ENCODE measurements at places on chromosomes 12 and 14. TPM values are rescaled to one million over a fixed set of nuclear protein-coding genes. Genes with fewer than 3 reads are reported as not detected.

GRCh38 chr12:32457251-32458025, 58.1 kb downstream of the FGD4 start:
- H3K27ac ChIP-seq = no peak overlapping the region
- H3K4me3 ChIP-seq = no peak overlapping the region
- H3K4me1 ChIP-seq = no peaks in the 10 kb centered on the region

The P2RX2 gene
- total RNA-seq = not detected

The COQ6 gene
- total RNA-seq = 18.3 TPM

GRCh38 chr14:54220071-54220703, 176.6 kb upstream of the CDKN3 start:
- peaks cover 19% of the 10 kb centered on the region for H3K4me1 ChIP-seq
- H3K27me3 ChIP-seq = peaks cover 86% of the 10 kb centered on the region
- peak overlapping the region; percentile 38 for H3K4me3 ChIP-seq
- no peak for DNase-seq
- H3K36me3 ChIP-seq = no peaks in the 10 kb centered on the region
- H3K27ac ChIP-seq = no peak overlapping the region

GRCh38 chr12:7090222-7090998, 1.8 kb downstream of the C1R start:
- H3K4me3 ChIP-seq = no peak overlapping the region
- H3K27me3 ChIP-seq = no peaks in the 10 kb centered on the region
- H3K36me3 ChIP-seq = no peaks in the 10 kb centered on the region
- H3K27ac ChIP-seq = no peak overlapping the region

DNA sequence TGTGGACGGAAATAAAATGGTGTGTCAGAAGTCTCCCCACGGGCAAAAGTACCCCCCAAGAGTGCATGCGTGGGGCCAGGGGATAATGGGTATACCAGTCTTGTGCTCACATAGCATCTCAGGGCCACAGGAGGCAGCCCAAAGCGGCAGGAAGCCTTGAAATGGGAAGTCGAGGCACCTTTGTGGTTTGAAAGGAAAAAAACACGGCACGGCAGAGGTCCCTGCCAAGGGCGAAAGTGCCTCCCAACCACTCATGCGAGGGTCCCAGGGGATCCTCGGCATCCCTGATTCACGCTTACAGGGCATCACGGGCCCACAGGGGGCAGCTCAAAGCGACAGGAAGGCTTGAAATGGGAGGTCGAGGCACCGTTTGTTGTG, 583.2 kb downstream of the ALG10 start:
- no peaks in the 10 kb centered on the region for H3K4me1 ChIP-seq
- no peak overlapping the region for H3K27ac ChIP-seq
- no peaks in the 10 kb centered on the region for H3K36me3 ChIP-seq
- no peaks in the 10 kb centered on the region for H3K27me3 ChIP-seq
- DNase-seq = no peak

GRCh38 chr12:129231491-129231890, 378.2 kb downstream of the GLT1D1 start:
- H3K27ac ChIP-seq = no peak overlapping the region
- H3K4me3 ChIP-seq = no peak overlapping the region
- no peaks in the 10 kb centered on the region for H3K4me1 ChIP-seq
- H3K27me3 ChIP-seq = no peaks in the 10 kb centered on the region
- H3K36me3 ChIP-seq = no peaks in the 10 kb centered on the region

GRCh38 chr12:49451468-49452259, 84.4 kb downstream of the SPATS2 start:
- peaks cover 10% of the 10 kb centered on the region for H3K4me1 ChIP-seq
- DNase-seq = no peak
- H3K27ac ChIP-seq = peak overlapping the region; percentile 83
- peaks cover 11% of the 10 kb centered on the region for H3K36me3 ChIP-seq
- H3K27me3 ChIP-seq = no peaks in the 10 kb centered on the region
- no peak overlapping the region for H3K4me3 ChIP-seq

GRCh38 chr12:27966870-27967269, 5.7 kb downstream of the PTHLH start:
- peaks cover 26% of the 10 kb centered on the region for H3K4me1 ChIP-seq
- peaks cover 88% of the 10 kb centered on the region for H3K27me3 ChIP-seq
- H3K27ac ChIP-seq = no peak overlapping the region
- no peak for DNase-seq

The KCNH3 gene
- 10.2 TPM for total RNA-seq

The CTSG gene
- total RNA-seq = not detected

- DNase-seq = no peak
- H3K27ac ChIP-seq = peak overlapping the region; percentile 69
- no peaks in the 10 kb centered on the region for H3K27me3 ChIP-seq
- no peak overlapping the region for H3K4me3 ChIP-seq
Observed at GRCh38 chr12:14920475-14921126, 17.7 kb downstream of the ERP27 start.

GRCh38 chr14:75715926-75716780, 55.1 kb downstream of the TTLL5 start:
- H3K36me3 ChIP-seq = peaks cover 5% of the 10 kb centered on the region
- no peaks in the 10 kb centered on the region for H3K4me1 ChIP-seq
- H3K27ac ChIP-seq = no peak overlapping the region
- DNase-seq = no peak
- H3K27me3 ChIP-seq = no peaks in the 10 kb centered on the region

The ASPG gene
- not detected for total RNA-seq

The LRFN5 gene
- total RNA-seq = not detected

The AKAP5 gene
- 1.4 TPM for total RNA-seq

DNA sequence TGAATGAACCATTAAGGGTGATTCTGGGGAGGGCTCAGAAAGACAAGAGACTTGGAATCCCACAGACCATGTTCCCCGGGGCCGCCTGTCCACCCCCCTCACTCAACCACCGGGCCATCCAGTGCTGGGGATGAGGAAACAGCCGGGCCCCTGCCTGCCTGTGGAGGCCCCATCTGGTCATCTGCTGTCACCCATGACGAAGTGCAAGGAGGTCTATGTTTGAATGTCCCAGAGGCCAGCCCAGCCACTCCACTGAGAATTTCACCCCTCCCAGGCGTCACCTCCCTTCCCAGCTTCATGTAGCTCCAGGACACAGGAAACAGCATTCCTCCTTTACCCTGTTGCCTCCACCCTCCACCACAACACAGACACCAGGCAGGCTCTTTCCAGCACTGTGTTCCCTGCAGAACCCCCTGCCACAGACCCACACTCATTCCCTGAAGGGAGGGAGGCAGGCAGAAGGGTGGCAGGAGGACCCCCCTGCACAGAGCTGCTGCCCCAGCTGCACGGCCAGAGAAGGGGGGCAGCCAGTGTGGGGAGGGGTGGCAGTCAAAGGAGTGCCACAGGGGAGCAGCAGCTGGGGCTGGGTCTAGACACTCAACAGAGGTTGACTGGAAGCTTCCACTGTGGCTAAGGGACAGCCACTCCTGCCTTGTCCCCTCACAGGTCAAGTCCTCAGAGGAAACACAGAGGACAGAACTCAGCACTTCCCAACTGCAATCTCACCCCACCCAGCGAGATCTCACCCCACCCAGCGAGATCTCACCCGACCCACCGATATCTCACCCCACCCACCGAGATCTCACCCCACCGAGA, 50.3 kb upstream of the PPP2R5C start:
- H3K27ac ChIP-seq = no peak overlapping the region
- H3K4me1 ChIP-seq = peaks cover 28% of the 10 kb centered on the region

GRCh38 chr12:105570944-105571343, 240.5 kb downstream of the C12orf75 start:
- no peaks in the 10 kb centered on the region for H3K36me3 ChIP-seq
- no peak for DNase-seq
- H3K27ac ChIP-seq = no peak overlapping the region
- H3K4me1 ChIP-seq = no peaks in the 10 kb centered on the region
- no peak overlapping the region for H3K4me3 ChIP-seq
- H3K27me3 ChIP-seq = peaks cover 5% of the 10 kb centered on the region

DNA sequence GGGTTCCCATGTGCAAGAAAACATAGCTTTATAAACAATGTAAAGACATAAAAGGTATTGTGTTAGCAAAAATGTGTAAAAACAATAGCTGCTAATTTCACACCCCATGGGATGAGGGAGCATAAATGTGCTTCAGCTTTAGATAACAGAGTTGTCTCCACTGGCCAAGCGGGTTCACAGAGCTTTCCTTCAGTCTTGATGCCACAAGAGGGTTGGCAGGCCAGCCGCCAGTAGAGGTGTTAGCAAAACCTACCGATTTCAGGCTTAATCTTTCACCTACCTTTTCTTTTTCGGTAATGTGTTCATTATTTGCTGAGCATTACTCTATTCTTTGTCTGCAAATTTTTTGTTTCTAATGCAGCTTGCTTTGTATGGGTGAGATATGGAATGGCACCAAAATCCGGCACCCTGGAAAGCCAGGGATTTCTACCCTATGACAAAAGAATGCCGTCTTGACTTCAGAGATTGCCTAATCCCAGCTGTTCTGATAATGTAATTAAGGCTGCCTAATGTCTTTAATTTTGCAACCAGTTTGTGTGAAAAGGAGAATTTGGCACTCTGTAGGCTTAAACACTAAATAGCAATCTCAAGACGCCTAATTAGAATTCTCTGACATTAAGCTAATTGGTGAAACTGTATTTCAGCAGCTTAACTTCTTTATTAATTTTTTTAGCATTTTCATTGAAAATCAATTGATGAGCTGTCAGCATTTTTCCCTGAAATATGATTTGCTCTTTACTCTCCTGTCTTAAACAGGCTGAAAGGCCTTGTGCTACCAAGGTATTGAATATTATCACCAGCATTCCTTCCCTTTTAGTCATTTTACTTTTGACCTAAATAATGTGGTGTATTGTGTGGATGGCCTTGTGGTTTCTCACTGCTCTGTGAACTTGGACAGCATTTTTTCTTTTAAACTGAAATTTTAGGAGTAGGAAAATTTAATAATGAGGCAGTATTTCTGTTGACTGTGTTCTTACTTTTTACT, 60.7 kb downstream of the POLR3B start:
- no peak overlapping the region for H3K4me3 ChIP-seq
- no peaks in the 10 kb centered on the region for H3K4me1 ChIP-seq
- no peak overlapping the region for H3K27ac ChIP-seq
- no peak for DNase-seq
- peaks cover 31% of the 10 kb centered on the region for H3K36me3 ChIP-seq
- H3K27me3 ChIP-seq = no peaks in the 10 kb centered on the region

DNA sequence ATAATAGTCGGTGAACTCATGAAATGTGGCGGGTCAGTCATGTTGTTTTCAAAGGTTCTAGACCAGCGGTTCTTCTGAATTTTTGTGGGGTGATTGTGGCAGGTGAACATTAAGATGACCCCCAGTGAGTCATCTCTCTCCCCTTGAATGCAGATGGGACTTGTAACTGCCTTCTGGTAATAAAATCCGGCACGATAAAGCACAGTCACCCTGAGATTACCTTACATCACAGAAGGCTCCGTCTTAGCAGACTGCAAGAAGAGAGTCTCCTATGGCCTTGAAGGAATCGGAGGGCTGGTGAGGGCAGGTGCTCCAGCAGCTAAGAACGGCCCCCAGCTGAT, 189.6 kb downstream of the FOXN3 start:
- peaks cover 45% of the 10 kb centered on the region for H3K36me3 ChIP-seq
- peak; percentile 8 for DNase-seq
- H3K27me3 ChIP-seq = no peaks in the 10 kb centered on the region
- no peak overlapping the region for H3K4me3 ChIP-seq

The DDX51 gene
- total RNA-seq = 34.8 TPM

The GUCY2C gene
- not detected for total RNA-seq

The CACNA1C gene
- 0.14 TPM for total RNA-seq

DNA sequence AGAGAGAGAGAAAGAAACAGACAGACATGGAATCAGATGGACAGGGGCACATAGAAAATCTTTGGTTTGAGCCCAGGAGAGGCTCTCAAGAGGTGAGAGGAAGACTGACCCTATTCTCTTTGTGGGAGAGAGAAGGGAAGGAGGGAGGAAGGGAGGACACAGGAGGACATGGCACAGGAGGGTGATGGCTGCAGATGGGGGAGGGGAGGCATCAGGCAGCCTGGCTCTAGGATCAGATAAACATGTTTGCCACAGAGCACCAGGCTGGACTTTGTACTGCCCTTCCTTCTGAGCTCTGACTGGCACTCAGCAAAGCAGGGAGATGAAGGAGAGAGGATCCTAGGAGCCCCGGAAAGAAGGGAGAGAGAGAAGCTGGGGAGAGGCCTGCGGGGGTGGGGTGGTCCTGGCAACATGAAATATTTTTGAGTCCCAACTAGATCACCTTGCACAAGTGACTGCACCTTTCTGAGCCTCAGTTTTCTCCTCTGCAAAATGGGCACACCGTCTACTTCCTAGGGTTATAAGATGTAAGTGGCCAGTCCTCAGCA, 6.1 kb downstream of the HNF1A start:
- no peaks in the 10 kb centered on the region for H3K4me1 ChIP-seq
- H3K36me3 ChIP-seq = no peaks in the 10 kb centered on the region
- DNase-seq = no peak
- no peak overlapping the region for H3K27ac ChIP-seq
- H3K27me3 ChIP-seq = no peaks in the 10 kb centered on the region

GRCh38 chr14:66476964-66477363, 9.2 kb upstream of the CCDC196 start:
- H3K4me3 ChIP-seq = no peak overlapping the region
- no peaks in the 10 kb centered on the region for H3K4me1 ChIP-seq
- H3K36me3 ChIP-seq = peaks cover 8% of the 10 kb centered on the region
- DNase-seq = no peak
- H3K27me3 ChIP-seq = no peaks in the 10 kb centered on the region

The IGF1 gene
- 2.3 TPM for total RNA-seq

The SPX gene
- 0.42 TPM for total RNA-seq

The ADIPOR2 gene
- total RNA-seq = 62.9 TPM

DNA sequence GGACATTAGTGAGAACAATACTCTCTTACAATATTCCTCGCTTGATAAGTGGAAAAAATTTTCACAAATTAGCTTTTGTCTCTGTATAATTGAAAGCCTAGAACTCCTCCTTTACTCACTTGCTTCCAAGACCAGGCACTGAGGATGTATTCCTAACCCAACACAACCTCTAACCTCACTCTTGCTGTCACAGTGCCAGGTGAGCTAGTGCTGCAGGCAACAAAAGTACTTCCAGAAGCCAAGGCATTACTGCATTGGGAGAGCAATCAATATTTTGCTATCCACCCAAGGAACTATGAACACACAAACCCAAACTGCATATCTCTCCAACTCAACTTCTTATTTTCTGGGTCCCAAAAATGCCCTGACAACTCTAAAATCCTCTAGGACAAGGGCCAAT, 1081.0 kb downstream of the VRK1 start:
- H3K4me3 ChIP-seq = no peak overlapping the region
- no peak overlapping the region for H3K27ac ChIP-seq
- H3K27me3 ChIP-seq = no peaks in the 10 kb centered on the region
- peaks cover 46% of the 10 kb centered on the region for H3K4me1 ChIP-seq

DNA sequence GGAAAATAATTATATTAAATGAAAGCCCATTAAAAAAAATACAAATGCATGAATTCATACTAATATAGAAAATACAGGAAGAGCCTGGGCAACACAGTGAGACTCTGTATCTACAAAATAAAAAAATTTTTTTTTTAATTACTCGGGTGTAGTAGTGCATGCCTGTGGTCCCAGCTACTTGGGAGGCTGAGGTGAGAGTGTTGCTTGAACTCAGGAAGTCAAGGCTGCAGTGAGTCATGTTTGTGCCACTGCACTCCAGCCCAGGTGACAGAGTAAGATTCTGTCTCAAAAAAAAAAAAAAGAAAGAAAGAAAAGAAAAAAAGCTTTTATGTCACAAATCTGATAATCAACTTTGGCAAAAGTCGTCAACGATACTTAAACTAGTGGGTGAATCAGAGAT, 80.6 kb upstream of the PLEKHA5 start:
- peaks cover 2% of the 10 kb centered on the region for H3K4me1 ChIP-seq
- no peak for DNase-seq
- no peak overlapping the region for H3K27ac ChIP-seq

- H3K27ac ChIP-seq = no peak overlapping the region
- no peak for DNase-seq
- H3K36me3 ChIP-seq = no peaks in the 10 kb centered on the region
- H3K4me1 ChIP-seq = peaks cover 2% of the 10 kb centered on the region
- no peak overlapping the region for H3K4me3 ChIP-seq
Observed at GRCh38 chr12:65603438-65604351, 220.6 kb upstream of the HMGA2 start.
